ENCODE measurements at places on chromosomes 1 and 21. TPM values are rescaled to one million over a fixed set of nuclear protein-coding genes. Genes with fewer than 3 reads are reported as not detected.

- DNase-seq: peak; percentile 92
Observed at GRCh38 chr1:234608025-234608910, 1.7 kb downstream of the IRF2BP2 start.

Gene NFIA
- total RNA-seq: 11.3 TPM

GRCh38 chr1:204265665-204266064, 51.9 kb upstream of the GOLT1A start:
- DNase-seq: no peak

DNA sequence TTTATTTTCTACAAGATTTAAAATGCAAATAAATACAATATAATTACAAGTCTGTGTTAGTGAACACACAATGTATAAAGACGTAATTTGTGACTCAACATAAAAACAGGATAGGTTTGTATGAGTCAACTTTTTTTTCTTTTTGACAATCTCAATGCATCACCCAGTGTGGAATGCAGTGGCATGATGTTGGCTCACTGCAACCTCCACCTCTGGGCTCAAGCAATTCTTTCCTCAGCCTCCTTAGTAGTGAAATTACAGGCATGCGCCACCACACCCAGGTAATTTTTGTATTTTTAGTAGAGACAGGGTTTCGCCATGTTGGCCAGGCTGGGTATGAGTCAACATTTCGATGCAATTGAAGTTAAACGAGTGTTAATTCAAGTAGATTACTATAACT, 5.9 kb upstream of the SPRR2E start:
- peak; percentile 99 for DNase-seq

GRCh38 chr1:79859212-79859948, 852.9 kb upstream of the ADGRL4 start:
- DNase-seq: peak; percentile 67

Gene CFHR4
- total RNA-seq: not detected

DNA sequence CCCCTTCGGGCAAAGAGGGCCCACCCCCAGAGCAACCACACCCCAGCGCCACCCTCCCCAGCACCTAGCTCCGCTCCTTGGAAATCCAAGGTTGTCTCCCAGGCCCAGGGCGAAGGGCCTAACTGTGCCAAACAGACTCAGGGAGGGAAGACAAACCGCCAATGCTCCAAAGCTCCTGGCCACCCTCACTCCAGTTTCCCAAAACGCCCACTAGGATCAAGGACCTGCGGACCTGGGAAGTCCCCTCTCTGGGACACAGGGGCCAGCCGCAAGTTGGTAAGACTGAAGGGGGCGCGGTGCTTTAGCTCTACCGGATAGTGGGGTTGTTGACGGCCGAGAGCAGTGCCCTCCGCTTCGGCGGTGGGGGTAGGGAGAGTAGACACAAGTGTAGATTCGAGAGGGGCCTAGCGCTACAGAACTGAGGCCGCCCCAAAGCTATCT, 581 bp downstream of the IRF6 start:
- peak; percentile 24 for DNase-seq

GRCh38 chr1:30472009-30472408, 251.4 kb downstream of the MATN1 start:
- DNase-seq: no peak

Gene MMP23B
- 0.26 TPM for total RNA-seq

- no peak for DNase-seq
Observed at GRCh38 chr1:228978484-228979324, 243.4 kb downstream of the RHOU start.

Gene ATAD3C
- 0.26 TPM for total RNA-seq

DNA sequence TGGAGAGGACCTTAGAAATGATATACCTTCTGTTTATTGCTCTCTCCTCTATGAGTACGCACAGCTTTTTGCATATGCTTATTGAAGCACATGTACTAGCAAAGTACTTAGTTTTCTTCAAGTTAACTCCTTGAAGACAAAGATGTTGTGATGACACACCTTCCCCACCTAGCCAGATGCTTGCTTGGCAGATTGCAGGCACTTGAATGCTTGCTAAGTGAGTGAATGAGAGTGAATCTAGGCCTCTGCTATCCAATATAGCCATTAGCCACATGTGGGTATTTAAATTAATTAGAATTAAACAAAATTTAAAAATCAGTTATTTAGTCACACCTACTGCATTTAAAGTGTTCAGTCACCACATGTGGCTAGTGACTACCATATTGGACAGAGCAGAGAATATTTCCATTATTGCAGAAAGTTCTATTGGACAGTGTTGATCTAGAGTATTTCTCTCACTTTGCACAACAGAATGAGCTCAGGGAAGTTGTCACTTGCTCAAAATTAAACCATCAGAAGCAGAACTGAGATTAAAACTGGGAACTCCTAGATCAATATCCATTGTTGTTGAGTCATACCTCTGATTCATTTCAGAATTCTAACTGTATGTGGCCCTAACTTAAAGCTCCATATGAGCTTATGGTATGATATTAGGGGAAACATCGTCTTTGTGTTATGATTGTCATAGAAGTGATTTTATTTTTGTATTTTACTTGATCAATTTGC, 8.6 kb upstream of the EEIG2 start:
- peak; percentile 33 for DNase-seq

DNA sequence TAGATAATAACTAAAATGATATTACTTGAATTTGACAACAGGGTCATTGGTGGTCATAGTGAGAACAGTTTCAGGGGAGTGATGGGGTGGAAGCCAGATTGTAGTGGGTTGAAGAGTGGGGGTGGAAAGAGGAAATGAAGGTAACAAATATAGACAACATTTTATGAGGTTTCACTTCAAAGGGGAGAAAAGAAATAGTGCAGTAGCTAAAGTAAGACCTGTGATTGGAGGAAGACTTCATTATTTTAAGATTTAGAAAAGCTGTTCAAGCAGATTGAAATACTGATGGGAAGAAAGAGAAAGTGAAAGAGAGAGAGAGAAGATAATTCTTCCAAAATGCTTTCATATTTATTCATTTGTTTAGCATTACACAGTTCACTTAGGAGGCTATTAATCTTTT, 52.0 kb upstream of the KCNA3 start:
- DNase-seq: no peak

- no peak for DNase-seq
Observed at GRCh38 chr1:44297695-44298400, 57.2 kb downstream of the ERI3 start.

DNA sequence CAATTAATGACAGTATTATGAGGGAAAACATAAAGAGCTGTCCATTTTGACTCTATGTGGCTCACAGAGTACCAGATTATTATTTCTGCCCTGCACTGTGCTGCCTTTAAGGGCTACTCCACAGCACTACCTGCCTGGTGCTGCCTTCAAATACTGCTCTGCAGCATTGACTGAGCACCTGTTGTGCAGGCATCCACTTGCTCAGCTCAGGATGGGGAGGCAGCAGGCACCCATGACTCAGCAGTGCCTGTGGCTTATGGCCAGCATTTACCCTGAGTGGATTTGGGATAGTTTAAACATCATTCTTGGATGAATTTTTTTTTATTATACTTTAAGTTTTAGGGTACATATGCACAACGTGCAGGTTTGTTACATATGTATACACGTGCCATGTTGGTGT, 953 bp upstream of the KPRP start:
- peak; percentile 79 for DNase-seq

DNA sequence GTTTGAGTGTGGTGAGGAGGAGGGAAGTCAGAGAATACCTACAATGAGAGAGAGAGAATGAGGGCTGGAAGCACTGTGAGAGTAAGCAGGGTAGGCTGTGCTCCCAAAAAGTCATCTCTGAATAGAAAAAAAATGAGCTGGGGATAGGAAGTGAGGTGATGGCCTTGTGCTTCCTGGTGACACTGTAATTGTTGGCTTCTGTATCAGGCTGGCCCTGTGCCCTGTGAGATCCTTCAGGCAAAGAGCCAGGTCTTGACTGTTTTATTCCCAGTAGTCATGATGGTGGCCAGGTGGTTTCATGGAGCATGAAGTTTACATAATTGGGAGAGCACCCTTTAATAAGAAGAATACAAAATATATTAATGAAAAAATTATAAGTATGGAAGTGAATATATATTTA, 20.4 kb upstream of the SPATA6 start:
- no peak for DNase-seq

DNA sequence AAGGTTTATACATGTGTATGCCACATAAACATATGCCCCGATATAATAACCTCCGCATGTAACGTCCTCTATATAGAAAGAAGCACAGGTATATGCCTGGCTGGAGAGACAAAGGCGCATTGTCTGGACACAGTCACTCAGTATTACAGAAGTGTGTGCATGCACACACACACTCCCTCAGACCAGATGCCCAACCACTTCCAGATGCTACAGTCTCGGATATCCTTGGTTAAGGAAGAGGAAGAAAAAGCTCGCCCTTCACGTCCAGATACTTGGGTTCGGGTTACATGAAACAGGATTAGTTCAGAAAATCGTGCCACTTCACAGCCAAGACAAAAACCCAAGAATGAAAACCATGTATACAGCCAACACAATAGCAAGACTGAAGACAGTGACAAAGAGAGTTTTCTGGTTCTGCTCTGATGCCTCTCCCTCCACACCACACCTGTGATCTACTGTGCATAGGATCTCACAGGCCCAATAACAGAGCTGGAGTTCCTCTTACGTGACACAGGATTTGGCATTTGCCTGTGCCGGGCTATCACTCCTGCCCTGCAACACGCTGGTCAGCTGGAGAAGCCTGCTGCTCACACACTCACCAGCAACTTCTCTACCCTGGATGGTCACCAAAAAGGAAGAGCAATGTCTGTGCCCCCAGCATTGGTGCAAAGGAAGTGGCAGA, 75.0 kb downstream of the SSBP3 start:
- no peak for DNase-seq

DNA sequence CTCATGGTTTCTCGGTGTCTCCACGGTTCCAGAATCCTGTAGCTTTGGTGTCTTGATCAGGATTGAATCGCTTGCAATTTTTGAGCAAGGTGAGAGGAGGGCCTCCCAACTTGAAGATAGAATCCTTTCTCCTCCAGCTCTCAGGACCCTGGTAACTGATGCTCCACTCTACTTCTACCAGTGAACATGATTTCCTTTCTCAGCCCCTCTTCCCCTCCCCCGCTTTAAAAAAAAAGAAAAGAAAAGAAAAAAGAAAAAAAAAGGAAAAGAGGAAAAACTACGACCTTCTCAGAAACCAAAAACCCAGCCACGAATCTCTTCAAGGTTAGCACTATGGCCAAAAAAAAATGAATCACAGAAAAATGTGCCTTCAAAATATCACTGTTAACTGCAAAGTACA, 1.2 kb downstream of the ARHGEF11 start:
- no peak for DNase-seq

GRCh38 chr1:203644661-203645510, 18.3 kb downstream of the ATP2B4 start:
- DNase-seq: peak; percentile 76

DNA sequence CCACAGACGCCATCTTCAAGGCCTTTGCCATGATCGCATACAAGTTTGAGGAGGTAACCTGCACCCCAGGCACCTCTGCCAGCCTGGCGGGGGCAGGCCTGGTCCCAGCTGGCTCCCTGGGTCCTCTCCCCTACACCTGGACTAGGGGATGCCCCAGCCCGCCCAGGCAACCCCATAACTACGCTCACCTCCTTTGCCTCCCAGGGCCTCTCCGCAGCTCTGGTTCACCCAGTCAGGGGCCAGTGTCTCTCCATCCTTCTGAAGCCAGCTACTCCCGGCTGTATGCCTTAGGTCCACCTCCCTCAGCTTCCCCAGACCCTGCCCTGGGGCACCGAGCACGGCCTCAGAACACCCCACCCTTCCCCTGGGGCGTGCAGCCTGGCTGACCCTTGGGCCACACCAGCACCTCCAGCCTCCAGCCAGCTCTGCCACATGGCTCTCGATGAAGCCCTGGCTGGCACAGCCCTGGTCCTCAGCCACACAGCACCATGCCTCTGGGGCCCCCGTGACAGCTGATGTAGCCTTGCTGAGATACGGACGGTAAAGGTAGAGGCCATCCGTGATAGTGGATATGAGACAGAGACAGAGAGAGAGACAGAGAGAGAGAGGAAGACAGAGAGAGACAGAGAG, 80.4 kb upstream of the COL6A1 start:
- no peak for DNase-seq

- peak; percentile 83 for DNase-seq
Observed at GRCh38 chr1:158019171-158019868, 25.9 kb downstream of the KIRREL1 start.

Gene TPTE
- total RNA-seq: not detected

GRCh38 chr21:44052071-44052829, 40.1 kb downstream of the TRAPPC10 start:
- peak; percentile 15 for DNase-seq

- DNase-seq: peak; percentile 79
Observed at GRCh38 chr1:88801575-88802208, 89.7 kb downstream of the GTF2B start.

DNA sequence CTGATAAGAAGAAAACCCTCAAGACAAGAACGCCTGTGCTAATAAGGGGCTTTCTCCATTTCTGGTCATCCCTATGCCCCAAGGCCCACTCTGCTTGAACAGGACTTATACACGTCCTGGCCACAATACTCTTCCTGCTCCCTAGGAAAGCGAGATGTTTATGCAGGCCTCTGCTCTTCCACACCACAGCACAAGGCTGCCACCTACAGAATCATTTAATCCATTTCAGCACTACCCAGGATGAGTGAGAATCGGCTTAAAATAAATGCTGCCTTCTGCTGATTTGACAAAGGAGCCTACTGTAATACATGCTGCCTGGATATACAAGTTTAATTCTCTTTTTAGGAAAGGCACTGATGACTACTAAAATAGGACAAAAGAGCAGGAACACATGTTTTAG, 29.4 kb downstream of the FRRS1 start:
- peak; percentile 51 for DNase-seq

Gene CCDC30
- 0.77 TPM for total RNA-seq

DNA sequence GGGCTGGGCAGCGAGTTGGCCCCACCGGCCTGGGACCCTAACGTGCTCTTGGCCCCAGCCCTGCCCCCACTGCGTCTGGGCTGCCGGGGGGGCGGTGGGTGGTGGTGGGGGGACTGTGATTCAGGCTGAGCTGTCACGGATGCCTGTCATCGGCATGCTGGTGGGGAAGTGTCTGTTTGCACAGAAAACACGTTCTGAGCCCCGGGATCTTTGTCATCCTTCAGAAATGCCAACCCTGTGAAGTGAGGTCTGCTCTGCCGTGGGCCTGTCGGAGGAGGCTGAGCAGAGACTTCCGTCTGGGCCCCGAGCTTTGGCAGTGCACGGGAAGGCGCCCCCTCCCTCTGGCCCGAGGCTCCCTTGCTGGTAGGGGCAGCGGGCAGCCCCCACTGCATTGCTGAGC, 24.3 kb upstream of the PLCH2 start:
- DNase-seq: peak; percentile 93

GRCh38 chr1:114428083-114428754, 82.8 kb downstream of the TRIM33 start:
- peak; percentile 18 for DNase-seq

Gene AQP10
- total RNA-seq: 0.13 TPM

- DNase-seq: no peak
Observed at GRCh38 chr21:34953950-34954349, 95.2 kb downstream of the RUNX1 start.

GRCh38 chr1:220806408-220806807, 19.7 kb downstream of the MTARC1 start:
- DNase-seq: no peak

DNA sequence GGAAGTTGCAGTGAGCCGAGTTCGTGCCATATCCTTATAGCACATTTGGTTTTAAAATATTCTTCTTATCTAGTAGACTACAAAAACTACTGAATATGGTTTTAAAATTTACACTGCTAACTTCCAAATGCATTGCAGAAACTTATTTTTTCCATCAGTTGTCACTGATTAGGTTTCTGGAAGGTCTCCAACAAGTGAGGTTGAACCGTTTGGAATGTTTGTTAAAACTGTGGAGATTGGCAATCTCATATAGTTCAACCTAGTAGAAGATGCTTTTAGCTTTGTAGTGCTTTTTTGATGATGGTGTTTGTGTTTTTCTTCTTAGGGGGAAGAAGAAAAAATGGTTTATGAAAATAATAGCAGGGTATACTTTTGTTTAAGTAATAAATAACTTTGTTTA, 12.9 kb downstream of the CENPF start:
- DNase-seq: no peak

Gene DRAXIN
- not detected for total RNA-seq
